IMR-90 (cell line): ENCODE measurements at places on chromosomes 6 and 20. TPM values are rescaled to one million over a fixed set of nuclear protein-coding genes. Genes with fewer than 3 reads are reported as not detected.
A peak's percentile ranks its signal among the peaks of the same experiment; 100 is the strongest.

DNA sequence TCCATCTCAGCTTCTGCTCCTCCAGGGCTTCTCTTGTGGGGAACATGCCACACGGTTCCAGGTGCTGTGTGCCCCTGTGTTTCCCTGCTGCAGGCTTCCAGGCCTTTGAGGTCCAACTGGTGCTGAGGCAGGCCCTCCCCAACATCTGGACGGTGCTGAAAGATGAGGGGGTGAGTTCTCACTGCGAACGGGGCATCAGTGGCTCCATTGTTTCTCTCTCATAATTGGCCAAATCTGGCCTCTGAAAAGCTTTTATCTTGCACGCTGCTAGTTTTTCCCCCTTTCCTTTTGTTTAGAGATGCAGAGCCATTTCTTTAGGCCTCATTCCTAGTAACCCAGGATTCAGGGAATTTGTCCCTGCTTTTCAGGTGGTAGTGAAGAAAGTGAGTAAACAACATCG is 8.6 kb downstream of the PNLDC1 start:
- no peak for DNase-seq

- DNase-seq: peak; percentile 3
These were observed 36.9 kb downstream of the KCNQ2 start for GRCh38 chr20:63435552-63435951.

Gene MLN
- not detected in 2 replicates for total RNA-seq

DNA sequence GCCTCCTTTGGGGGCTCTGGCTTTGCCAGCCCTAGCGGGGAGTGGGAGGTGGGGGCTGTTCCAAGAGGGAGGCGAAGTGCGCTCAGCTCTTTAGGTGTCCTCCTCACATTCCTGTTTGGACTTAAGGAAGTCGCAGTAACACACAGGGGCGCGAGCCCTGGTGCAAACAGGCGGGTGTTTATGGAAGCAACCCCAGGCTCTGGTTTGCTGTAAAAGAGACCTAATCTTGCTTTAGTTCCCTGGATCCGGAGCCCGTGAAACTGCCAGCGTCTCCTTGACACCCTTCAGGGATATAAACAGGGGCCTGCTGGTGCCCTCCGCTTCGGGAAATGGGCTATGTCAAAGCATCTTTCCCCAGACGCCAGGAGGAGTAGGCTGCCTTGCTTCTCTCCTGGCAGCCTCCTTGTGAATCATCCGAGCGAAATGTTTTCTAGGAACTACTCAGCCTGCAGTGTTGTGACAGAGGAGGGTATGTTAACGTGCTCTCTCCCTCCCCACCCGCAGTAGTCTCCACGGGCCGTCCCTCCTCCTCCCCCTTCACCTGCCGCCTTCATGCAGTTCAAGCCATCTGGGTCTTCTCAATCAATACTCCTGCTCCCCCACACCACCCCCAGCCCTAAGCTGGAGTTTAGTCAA is 168.0 kb upstream of the LRFN2 start:
- DNase-seq: peak; percentile 56

DNA sequence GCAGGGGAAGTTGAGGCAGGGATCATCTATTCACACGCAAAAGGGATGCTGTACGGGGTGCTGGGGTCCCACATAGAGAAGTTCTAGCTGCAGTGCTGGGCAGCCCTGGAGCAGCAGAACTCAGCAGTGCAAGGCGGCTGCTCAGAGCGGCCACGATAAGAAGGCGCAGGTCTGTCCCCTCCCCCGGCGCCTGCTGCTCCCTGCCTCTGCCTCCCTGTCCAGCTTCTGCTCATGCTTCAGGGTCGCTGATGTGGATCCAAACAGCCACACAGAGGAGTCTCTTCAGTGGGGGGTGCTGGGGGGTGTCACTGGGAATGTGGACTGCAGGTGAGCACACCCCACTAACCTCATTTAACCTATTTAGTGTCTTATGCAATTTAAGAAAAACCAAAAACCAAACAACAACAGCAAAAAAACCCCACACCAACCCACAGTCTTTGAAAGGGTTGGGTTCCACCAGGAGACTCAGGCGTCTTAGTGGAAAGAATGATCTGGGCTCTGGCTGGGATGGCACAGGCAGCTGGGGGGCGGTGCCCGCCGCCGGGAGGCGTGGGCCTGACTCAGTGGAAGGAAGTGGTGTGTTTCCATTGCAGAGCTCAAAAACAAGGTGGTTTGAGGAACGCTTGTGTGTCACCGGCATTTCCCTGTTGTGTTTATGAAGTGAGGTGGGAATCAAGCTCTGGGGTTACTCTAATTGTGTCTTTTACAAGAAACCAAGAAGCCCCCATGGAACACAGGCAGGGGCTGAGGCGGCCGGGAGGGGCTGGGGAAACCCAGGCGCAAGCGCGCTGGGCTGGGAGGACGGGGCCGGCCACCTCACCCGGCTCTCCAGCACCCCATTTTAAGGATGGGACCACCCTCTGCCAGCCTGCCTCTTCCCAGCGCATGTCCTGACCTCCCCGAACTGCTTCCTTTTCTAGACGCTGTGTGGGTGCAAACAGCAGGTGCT is 55.1 kb downstream of the IRF4 start:
- DNase-seq: no peak

DNA sequence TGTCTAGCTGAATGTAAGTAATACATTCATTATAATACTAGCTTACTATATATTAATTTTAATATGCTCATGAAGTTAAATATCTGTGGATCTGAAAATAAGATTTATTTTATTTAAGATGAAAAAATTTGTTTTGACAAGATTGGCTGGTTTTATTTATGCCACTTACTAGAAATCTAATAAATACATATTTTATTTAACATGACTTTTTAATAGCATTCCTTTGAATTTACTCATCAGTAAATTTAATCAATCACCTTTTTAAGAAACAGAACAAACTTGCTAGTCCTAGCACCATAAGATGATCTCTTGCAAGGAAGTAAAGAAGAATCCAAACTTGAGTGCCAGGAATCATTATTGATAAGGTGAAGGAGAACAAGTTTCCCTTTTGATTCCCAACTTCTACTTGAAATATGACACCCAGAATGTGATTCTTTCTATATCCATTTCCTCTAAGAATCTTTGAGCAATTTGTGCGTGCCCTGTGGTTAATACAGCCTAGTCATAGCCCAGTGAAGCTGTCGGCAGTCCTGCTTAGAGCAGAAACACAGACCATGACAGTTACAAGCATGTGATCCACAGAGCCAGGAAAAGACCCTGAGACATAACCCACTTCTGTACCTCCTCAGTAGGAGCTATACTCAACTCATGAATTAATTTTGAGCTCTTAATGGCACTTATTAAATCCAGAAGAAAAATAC is 282.3 kb upstream of the QKI start:
- DNase-seq: no peak

GRCh38 chr6:77415706-77416105 is 47.6 kb downstream of the HTR1B start:
- DNase-seq: no peak

DNA sequence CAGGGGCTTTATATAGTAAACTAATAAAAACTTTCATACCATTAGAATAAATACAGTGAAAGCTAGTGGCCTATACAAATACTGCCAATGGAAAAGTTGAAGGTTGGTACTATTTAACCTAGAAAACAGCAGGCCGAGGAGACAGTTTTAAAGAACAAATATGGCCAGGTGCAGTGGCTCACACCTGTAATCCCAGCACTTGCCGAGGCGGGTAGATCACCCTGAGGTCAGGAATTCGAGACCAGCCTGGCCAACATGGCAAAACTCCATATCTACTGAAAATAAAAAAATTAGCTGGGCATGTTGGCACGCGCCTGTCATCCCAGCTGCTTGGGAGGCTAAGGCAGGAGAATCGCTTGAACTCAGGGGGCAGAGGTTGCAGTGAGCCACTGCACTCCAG is 24.8 kb downstream of the GLYATL3 start:
- DNase-seq: no peak

DNA sequence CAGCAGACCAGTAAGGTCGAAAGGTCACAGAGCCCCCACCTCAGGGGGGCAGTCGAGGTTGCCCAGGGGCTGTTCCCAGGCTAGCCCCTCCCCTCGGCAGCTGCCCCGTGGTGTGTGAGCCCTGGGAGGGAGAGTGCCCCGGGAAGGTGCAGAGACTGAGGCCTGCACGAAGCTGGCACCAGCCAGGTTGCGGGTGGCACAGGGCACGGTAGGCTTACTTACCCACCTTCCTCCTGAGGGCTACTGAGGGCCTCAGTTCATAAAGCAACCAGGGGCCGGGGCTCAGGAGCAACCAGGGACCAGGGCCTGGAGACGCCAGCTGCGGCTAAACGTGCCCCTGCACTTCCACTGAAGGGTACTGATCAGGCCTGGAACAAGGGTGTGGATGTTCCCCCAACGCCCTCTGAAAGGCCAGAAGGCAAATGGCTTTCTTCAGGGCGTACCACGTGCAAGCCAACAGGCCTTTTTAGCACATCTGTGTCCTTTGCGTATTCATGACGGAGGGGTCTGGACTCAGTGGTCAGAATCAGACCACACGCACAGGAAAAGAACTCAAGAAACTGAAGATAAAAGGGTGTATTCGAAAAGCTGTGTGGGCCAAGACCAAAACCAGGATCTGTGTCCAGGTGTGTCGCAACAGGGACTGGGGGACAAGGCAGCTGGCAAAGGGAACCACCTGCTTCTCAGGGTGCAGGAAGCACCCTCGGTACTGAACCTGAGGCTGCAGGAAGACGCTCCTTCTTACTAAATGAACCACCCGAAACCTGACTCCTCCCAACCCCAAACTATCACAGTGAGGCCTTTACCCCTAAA is 24.5 kb upstream of the TCFL5 start:
- no peak for DNase-seq

DNA sequence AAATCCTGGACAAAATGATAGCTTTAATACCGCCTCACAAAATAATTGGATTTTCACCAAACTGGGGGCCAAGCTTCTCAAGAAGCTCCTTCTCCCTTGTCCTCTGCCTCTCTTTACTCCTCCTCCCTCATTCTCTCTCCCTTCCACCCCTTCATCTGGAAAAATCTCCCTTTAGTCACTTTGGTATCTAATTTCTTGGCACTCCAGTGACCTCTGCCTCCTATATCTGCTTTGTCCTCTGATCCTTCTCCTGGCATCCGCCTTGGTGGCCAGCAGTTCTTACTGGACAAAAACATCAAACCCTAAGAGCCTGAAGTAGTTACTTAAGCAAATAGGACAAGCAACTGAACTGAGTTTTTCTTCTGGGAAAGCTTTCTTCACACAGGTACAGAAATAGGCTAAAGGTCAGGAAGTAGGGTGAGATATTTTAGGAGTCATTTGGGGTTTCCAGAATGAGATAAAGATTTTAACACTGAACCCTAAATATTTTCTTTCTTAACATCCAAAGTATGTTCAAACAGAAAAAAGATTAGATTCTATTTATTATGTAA is 220.7 kb downstream of the ARHGAP18 start:
- no peak for DNase-seq

Gene C20orf144
- under 0.01 TPM in 2 replicates for total RNA-seq

Gene CFB
- total RNA-seq: 1.4 and 1.8 TPM in 2 replicates

- peak; percentile 89 for DNase-seq
These were observed 824 bp upstream of the TBCC start for GRCh38 chr6:42746463-42747391.

Gene HLA-DRB1
- not detected in 2 replicates for total RNA-seq

Gene SYCP2L
- total RNA-seq: not detected in 2 replicates

DNA sequence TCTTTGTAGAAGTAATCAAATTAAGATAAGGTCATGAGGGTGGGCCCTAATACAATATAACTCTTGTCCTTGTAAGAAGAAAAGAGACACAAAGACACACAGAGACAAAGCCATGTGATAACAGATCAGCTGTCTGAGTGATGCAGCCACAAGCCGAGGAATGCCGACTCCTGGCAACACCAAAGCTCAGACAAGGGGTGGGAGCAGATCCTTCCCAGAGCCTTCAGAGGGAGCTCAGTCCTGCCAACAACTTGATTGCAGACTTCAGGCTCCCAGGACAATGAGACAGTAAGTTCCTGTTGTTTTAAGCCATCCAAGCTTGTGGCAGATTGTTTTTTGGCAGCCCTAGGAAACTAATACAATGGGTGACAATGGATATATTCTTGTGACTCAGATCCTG is 325.0 kb upstream of the AGPAT4 start:
- no peak for DNase-seq

Gene ETV7
- total RNA-seq: under 0.01 and 0.18 TPM in 2 replicates

GRCh38 chr20:57294550-57294949 is 28.1 kb upstream of the BMP7 start:
- no peak for DNase-seq

Gene JPH2
- total RNA-seq: 0.54 and 0.83 TPM in 2 replicates

DNA sequence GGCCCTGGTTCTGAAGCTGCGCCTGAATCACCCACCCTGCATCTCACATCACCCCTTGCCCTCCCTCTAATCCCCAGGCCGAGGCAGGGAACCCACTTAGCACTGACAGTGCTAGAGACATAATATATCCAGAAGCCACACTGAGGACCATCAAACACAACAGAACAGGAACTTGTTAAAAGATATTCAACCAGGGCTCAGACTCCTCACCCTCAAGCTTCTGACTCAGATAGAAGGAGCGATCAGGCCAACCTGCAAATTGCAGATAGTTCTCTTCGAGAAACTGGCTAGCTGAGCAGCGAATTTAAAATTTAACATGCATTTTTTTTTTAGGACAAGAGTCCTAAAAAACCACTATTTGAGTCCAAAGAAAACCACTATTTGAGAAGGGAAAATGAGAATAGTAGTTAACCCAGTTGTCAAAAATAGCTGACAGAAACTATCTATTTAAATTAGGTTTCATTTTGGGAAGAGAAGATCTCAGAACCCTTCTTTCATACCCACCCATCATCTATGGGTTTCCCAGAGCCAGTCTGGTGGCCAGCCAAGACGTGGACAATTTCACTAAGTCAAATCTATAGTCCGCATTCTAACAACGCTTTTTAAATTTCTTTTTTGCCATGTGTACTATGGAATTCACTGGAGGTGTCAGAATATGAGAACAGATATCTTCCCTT is 95.6 kb downstream of the OPRM1 start:
- DNase-seq: no peak
